ENCODE measurements at places on chromosomes 5 and 9. TPM values are rescaled to one million over a fixed set of nuclear protein-coding genes. Genes with fewer than 3 reads are reported as not detected.

Gene CDX1
- total RNA-seq: 5.0 TPM

Gene F2RL1
- total RNA-seq: 10.9 TPM

Gene TBC1D9B
- total RNA-seq: 114 TPM

Gene PAPPA
- 11.0 TPM for total RNA-seq

Gene MARCOL
- total RNA-seq: not detected

Gene RFESD
- total RNA-seq: 1.6 TPM

Gene SOX30
- total RNA-seq: not detected

Gene IER5L
- 22.3 TPM for total RNA-seq

Gene PLAC8L1
- total RNA-seq: 0.95 TPM

Gene CTSV
- 6.7 TPM for total RNA-seq

DNA sequence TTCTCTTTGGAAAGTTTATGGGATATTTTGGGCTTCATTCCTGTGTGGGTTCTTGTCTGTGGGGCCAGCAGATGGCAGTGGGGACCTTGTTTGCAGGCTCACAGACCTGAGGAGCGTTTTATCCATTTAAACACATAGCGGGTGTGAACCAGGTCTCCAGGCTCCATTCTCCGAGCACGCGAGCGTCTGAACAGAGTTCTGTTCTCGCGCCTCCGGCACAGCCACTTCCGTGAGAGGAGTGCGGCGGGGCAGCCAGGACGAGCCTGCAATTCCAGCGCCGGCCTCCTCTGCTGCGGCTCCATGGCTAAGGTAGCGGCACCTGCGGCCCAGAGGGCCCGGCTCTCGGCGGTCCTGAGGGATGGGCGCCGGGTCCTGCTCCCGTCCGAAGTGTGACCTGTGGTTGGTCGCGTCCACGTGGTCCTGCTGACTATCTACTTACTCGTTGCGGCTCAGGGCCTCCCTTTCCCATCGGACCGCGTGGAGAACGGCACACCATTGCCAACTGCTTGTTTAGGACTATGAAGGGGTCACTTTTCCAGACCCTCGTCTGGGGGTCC is 7.3 kb downstream of the NRARP start:
- peak overlapping the region; percentile 78 for H3K27ac ChIP-seq
- DNase-seq: no peak
- H3K27me3 ChIP-seq: peaks cover 45% of the 10 kb centered on the region
- peak overlapping the region; percentile 75 for H3K4me3 ChIP-seq
- H3K4me1 ChIP-seq: peaks cover 5% of the 10 kb centered on the region

DNA sequence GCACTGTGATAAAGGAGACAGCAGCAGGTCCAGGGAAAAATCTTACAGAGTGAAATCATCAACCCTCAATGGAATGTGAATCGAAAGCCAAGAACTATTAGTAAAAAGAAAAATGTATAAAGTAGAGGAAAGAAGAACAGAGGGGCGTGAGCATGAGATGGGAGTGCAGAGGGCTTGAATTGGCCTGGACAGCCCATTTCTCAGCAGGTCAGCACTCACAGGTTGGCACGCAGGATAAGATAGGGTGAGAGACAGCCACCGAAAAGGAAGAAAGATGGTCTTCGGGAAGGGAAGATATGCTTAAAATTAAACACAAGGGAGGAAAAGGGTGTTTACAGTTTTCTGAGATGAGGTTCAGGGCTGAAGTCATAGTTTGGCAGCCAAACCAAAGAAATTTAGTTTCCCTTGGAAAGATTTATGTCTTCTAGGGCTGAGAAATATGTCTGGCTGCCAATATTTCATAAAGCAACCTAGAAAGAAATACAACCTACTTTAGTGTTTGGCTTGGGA is 524.7 kb downstream of the SPATA31D1 start:
- H3K36me3 ChIP-seq: no peaks in the 10 kb centered on the region
- no peaks in the 10 kb centered on the region for H3K4me1 ChIP-seq
- no peak for DNase-seq
- peaks cover 10% of the 10 kb centered on the region for H3K27me3 ChIP-seq
- no peak overlapping the region for H3K27ac ChIP-seq

DNA sequence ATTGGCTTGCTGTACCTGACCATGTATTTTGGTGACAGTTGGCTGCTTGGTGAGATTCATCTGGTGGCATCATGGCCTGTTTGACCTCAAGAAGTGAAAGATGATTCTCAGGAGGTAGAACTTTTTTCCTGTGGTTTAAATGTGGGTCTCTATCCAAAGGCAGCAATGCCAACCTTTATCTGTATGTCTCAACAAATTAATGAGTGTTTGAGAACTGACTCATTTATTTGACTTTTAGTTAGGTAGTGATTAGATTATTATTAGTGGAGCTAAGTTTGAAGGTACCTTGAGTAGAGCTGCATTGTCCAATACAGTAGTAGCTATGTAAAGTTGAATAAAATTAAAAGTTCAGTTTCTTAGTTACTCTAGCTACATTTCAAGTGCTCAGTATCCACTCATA is 48.2 kb downstream of the TLE4 start:
- H3K36me3 ChIP-seq: peaks cover 30% of the 10 kb centered on the region
- DNase-seq: no peak
- H3K4me3 ChIP-seq: no peak overlapping the region
- H3K27ac ChIP-seq: no peak overlapping the region

- peaks cover 18% of the 10 kb centered on the region for H3K4me1 ChIP-seq
- H3K4me3 ChIP-seq: no peak overlapping the region
- H3K27me3 ChIP-seq: no peaks in the 10 kb centered on the region
- H3K27ac ChIP-seq: no peak overlapping the region
Observed at GRCh38 chr9:87479801-87480201, 17.9 kb upstream of the DAPK1 start.

GRCh38 chr9:16413509-16414016 is 456.9 kb downstream of the BNC2 start:
- peaks cover 8% of the 10 kb centered on the region for H3K36me3 ChIP-seq
- H3K4me1 ChIP-seq: peaks cover 63% of the 10 kb centered on the region
- no peak overlapping the region for H3K4me3 ChIP-seq
- no peaks in the 10 kb centered on the region for H3K27me3 ChIP-seq
- no peak for DNase-seq

- no peak within 1 kb of the TSS for H3K27ac ChIP-seq
- H3K27me3 ChIP-seq: peaks cover 68% of the 10 kb centered on the region
- peaks cover 7% of the 10 kb centered on the region for H3K4me1 ChIP-seq
- no peaks in the 10 kb centered on the region for H3K36me3 ChIP-seq
- peak; percentile 70 for DNase-seq
Observed at GRCh38 chr9:133275105-133276000, at the start of gene ABO. TSS of gene ABO (minus strand) at chr9:133275201.

DNA sequence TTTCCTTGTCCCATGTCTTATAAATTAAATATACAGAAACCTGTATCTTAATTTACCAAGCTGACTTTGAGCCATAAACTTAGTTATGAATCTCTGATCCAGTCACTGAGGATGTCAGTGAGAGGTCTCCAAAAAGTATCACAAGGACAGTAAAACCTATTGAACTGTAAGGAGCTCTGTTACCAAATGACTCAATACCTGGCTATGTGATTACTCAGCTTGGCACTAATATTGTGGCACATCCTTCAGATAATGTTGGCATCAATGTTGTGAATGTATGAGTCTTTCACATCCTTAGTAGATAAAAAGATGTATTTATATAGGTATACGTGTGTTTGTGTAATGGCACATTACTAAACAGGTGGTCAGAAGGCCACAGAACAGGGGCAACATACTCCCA is 18.0 kb upstream of the CAPSL start:
- H3K27ac ChIP-seq: no peak overlapping the region
- no peaks in the 10 kb centered on the region for H3K4me1 ChIP-seq
- no peak overlapping the region for H3K4me3 ChIP-seq
- no peak for DNase-seq
- peaks cover 12% of the 10 kb centered on the region for H3K27me3 ChIP-seq
- no peaks in the 10 kb centered on the region for H3K36me3 ChIP-seq

DNA sequence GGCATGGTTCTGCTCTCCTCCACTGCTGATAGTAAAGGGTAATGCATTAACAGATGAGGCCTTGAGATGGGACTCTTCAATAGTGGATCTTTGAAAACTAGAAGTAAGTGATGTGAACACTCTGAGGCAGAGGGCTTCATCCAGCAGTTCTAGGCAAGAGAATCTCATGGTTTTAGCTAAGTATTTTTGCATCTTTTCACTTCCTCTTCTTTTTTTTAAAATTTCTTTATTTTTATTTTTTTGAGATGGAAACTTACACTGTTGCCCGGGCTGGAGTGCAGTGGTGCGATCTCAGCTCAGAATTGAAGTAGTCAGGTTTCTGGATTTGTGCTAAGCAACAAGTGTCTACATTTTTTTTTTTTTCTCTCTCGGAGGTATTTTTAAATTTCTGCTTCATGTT is 101.9 kb downstream of the MTRR start:
- H3K27ac ChIP-seq: no peak overlapping the region
- no peak for DNase-seq
- no peak overlapping the region for H3K4me3 ChIP-seq
- peaks cover 6% of the 10 kb centered on the region for H3K27me3 ChIP-seq

- H3K27ac ChIP-seq: no peak overlapping the region
- peaks cover 12% of the 10 kb centered on the region for H3K4me1 ChIP-seq
- H3K27me3 ChIP-seq: no peaks in the 10 kb centered on the region
- H3K36me3 ChIP-seq: no peaks in the 10 kb centered on the region
- no peak overlapping the region for H3K4me3 ChIP-seq
- DNase-seq: no peak
Observed at GRCh38 chr9:113528811-113529210, 65.3 kb downstream of the RGS3 start.

GRCh38 chr9:78187763-78188484 is 48.0 kb upstream of the CEP78 start:
- no peak overlapping the region for H3K27ac ChIP-seq
- H3K36me3 ChIP-seq: no peaks in the 10 kb centered on the region
- no peaks in the 10 kb centered on the region for H3K4me1 ChIP-seq
- no peaks in the 10 kb centered on the region for H3K27me3 ChIP-seq
- DNase-seq: no peak

- H3K4me3 ChIP-seq: no peak overlapping the region
- no peak for DNase-seq
- peaks cover 11% of the 10 kb centered on the region for H3K27me3 ChIP-seq
- H3K27ac ChIP-seq: no peak overlapping the region
- peaks cover 20% of the 10 kb centered on the region for H3K4me1 ChIP-seq
- H3K36me3 ChIP-seq: no peaks in the 10 kb centered on the region
Observed at GRCh38 chr9:134634176-134634575, 7.4 kb upstream of the COL5A1 start.

- H3K27ac ChIP-seq: no peak overlapping the region
- no peaks in the 10 kb centered on the region for H3K27me3 ChIP-seq
- H3K4me3 ChIP-seq: no peak overlapping the region
- DNase-seq: no peak
- H3K4me1 ChIP-seq: peaks cover 6% of the 10 kb centered on the region
- no peaks in the 10 kb centered on the region for H3K36me3 ChIP-seq
Observed at GRCh38 chr9:4680173-4680525, 780 bp downstream of the CDC37L1 start.

DNA sequence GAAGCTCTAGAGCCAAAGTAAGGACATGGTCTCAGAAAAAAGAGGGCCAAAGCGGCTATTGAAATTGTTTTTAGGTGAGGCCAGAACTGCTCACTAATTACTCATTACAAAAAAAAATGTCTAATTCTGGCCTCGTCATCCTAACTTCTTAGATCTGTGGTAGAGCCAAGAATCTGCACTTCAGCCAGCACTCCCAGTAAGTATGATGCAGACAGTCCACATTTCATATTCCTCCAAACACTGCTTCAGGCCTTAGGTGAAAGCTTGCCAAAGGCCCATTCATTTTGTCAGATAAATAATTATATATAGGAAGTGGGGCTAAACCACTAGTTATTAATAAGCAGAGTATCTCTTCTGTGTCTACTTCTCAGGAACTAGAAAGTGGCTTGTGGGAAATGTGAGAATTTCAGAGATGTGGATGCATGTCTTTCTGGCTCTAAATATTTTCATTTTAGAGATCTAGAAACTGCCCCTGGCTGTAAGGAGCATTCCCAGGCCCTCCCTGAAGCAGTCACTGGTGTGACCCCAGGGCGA is 554.0 kb downstream of the TLE4 start:
- H3K27me3 ChIP-seq: peaks cover 4% of the 10 kb centered on the region
- no peak overlapping the region for H3K27ac ChIP-seq
- no peaks in the 10 kb centered on the region for H3K4me1 ChIP-seq
- no peak overlapping the region for H3K4me3 ChIP-seq
- no peaks in the 10 kb centered on the region for H3K36me3 ChIP-seq

DNA sequence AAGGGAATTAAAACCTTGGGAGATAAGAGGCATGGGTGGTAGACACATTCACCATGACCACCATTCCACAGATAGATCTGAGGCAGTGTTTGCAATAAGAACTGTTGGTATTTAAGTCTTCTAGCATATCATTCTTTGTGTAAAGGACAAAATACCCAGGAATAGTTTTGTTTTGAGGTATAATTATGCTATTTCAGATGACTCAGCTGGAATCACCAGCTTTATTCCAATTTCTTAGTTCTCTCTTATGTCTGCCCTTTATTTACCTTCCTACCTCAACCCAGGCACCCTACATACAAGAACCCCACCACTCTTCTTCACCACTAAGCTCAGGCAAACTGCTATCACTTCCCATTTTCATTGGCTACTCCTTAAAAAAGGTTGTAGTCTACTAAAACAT is 94.7 kb upstream of the TRIO start:
- DNase-seq: no peak
- H3K4me1 ChIP-seq: no peaks in the 10 kb centered on the region
- H3K36me3 ChIP-seq: no peaks in the 10 kb centered on the region
- no peaks in the 10 kb centered on the region for H3K27me3 ChIP-seq

DNA sequence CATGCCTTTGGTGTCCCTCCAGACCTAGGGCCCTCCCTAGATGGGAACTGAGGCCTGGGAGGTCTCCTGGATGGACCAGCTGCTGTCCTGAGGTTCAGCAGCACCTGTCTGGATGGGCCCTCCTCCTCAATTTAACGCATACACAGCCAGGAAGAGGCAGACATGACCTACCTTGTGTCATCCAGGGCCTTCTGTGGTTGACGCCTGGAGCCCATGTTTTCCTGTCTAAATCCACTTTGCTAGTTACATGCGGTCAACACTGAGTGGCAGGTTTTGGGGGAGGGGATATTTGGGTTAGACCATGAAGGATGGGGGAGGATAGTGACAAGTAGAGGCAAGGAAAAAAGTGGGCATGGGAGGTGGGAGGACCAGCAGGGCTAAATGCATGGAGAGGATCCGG is 3.1 kb upstream of the STC2 start:
- H3K4me3 ChIP-seq: peak overlapping the region; percentile 61
- peaks cover 21% of the 10 kb centered on the region for H3K4me1 ChIP-seq
- DNase-seq: no peak

DNA sequence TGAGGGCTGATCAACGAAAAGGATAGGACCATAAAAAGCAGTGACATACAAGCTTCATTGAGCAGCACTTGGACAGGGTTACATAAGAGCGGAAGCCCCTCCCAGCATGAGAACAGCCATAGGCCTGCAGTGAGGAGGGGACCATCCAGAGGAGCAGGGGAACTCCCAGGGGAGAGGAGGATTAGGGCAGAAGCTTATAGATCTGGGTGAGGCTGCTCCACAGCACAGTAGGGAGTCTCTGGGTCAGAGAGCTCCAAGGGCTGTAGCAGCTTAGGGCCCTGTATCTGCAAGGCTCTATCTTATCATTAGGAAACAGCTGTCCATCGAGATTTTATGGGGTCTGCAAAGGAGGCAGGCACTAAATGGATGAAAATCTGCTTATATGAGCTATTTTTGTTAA is 186.6 kb downstream of the DOCK8 start:
- no peak overlapping the region for H3K27ac ChIP-seq
- DNase-seq: no peak
- no peaks in the 10 kb centered on the region for H3K27me3 ChIP-seq
- peaks cover 8% of the 10 kb centered on the region for H3K36me3 ChIP-seq

- peaks cover 32% of the 10 kb centered on the region for H3K36me3 ChIP-seq
- H3K27me3 ChIP-seq: no peaks in the 10 kb centered on the region
- peaks cover 11% of the 10 kb centered on the region for H3K4me1 ChIP-seq
Observed at GRCh38 chr9:5632540-5632939, 3.6 kb downstream of the RIC1 start.

GRCh38 chr9:105457560-105458294 is 9.9 kb downstream of the FSD1L start:
- no peak overlapping the region for H3K27ac ChIP-seq
- H3K4me1 ChIP-seq: peaks cover 37% of the 10 kb centered on the region
- no peak overlapping the region for H3K4me3 ChIP-seq

Data from type B pancreatic cell (in vitro differentiated cells).